ENCODE measurements at places on chromosomes 4 and X. TPM values are rescaled to one million over a fixed set of nuclear protein-coding genes. Genes with fewer than 3 reads are reported as not detected.
A peak's percentile ranks its signal among the peaks of the same experiment; 100 is the strongest.

The HOPX gene
- 46.8 TPM for total RNA-seq

The TREX2 gene
- 2.7 TPM for total RNA-seq

The PAGE1 gene
- total RNA-seq, result not detected

The SPANXN1 gene
- not detected for total RNA-seq

The APELA gene
- total RNA-seq, result not detected

DNA sequence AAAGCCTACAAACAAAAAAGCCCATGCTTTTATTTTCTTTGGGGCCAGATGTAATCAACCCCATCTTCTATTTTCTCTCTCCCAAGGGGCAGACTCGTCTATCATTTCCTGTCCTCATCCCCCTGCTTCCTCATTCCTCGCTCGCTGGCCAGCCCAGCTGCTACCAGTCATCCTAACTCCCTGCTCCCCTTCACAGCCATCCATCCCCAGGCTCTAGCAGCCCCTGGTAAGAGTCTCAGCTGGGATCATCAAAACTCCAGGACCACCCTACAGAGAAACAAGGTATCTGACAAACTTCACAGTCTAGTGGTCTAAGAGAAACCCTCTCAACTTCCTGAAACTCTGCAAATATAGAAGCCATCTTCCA is 23.6 kb downstream of the SH3KBP1 start:
- H3K36me3 ChIP-seq, result no peaks in the 10 kb centered on the region
- no peak overlapping the region for H3K27ac ChIP-seq
- peaks cover 28% of the 10 kb centered on the region for H3K4me1 ChIP-seq
- DNase-seq, result no peak
- no peaks in the 10 kb centered on the region for H3K27me3 ChIP-seq
- H3K4me3 ChIP-seq, result no peak overlapping the region

DNA sequence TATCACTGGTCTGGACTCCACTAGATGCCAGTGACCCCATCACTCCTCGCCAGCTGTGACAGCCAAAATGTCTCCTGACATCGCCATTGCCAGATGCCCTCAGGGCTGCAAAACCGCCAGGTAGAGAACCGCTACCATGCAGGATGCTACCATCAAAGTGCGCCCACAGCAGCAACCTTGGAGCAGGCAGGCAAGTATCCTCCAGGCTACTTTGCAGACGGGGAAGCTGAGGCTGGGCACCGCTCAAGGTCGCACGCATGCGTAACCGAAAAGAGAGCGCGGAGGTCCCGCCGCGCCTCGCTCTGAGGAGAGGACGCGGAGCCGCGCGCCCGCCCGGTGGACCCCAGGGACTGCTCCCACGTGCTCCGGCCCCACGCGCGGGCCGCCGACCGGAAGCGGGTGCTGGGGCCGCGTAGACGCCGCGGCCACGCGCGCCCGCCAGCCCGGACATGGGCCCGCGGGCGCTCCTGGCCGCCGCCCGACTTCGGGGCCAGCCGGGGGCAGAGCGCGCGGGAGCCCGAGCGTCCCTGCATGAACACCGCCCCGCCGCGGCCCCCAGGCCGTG is at the start of gene STS:
STS (plus strand) TSS at position 300 of the 565 bp plus-strand sequence. CDS start 105,488 bp downstream, outside the sequence.
- no peaks in the 10 kb centered on the region for H3K36me3 ChIP-seq
- no peaks in the 10 kb centered on the region for H3K4me1 ChIP-seq
- peak within 1 kb of the TSS; percentile 69 for H3K27ac ChIP-seq
- H3K4me3 ChIP-seq, result peak within 1 kb of the TSS; percentile 99
- no peaks in the 10 kb centered on the region for H3K27me3 ChIP-seq
- no peak for DNase-seq

- no peak for DNase-seq
- no peak overlapping the region for H3K4me3 ChIP-seq
- H3K4me1 ChIP-seq, result no peaks in the 10 kb centered on the region
- no peak overlapping the region for H3K27ac ChIP-seq
- H3K36me3 ChIP-seq, result no peaks in the 10 kb centered on the region
- no peaks in the 10 kb centered on the region for H3K27me3 ChIP-seq
These were observed 9.6 kb downstream of the ADGRG4 start for GRCh38 chrX:136310411-136310810.

- DNase-seq, result no peak
- no peaks in the 10 kb centered on the region for H3K4me1 ChIP-seq
- H3K36me3 ChIP-seq, result no peaks in the 10 kb centered on the region
- H3K27ac ChIP-seq, result no peak overlapping the region
These were observed 346.5 kb downstream of the ARAP2 start for GRCh38 chr4:35897808-35898207.

DNA sequence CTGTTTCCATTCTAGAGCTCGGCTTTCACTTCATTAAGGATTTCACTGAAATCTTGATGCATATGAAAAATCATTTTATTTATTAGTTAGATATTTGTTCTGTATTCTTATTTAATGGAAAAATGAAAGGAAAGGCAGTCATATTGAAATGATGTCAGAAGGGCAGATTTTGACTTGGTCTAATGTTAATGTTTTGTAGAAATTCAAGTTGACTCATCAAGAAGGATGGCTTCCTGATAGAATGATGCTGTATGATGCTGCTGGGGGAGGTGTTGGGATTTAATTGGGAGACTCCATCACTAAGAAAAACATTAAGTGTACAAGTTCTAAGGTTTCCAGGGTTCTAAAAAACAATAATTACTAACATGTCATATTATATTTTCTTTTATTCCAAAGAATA is 204.8 kb downstream of the PDGFC start:
- H3K36me3 ChIP-seq, result no peaks in the 10 kb centered on the region
- no peaks in the 10 kb centered on the region for H3K4me1 ChIP-seq
- H3K27me3 ChIP-seq, result no peaks in the 10 kb centered on the region
- DNase-seq, result no peak
- no peak overlapping the region for H3K27ac ChIP-seq

DNA sequence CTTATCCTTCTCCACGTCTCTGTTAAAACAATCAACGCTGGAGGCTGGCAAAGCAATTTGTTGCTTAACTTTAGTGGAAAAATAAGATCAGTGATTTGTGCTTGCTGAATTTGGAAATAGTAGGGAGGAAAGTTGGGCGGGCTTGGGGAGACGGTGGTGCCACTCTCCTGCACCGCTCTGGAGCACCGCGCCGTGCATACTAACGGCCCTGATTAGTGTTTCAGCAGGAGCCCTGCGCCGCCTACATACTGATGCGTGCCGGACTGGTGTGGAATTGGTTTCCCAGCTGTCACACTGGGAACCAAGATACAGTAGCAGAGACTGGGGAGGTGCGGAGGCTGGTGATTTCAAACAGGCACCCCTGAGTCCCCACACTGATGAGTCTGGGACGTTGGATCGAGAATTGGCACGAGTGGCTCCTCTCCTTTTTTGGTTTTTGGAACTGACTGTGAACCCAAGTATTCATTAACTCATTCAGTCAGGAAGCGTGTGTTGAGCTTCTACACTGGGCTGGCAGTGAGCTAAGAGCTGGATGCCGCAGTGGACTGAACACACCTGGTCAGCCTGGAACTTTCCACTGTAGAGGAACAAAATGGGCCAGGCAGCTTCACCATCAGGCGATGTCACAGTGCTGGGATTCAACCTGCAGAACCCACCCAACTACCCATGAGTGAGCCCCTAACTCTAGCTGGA is 29.0 kb upstream of the PSAPL1 start:
- no peak for DNase-seq
- no peak overlapping the region for H3K27ac ChIP-seq
- H3K4me1 ChIP-seq, result no peaks in the 10 kb centered on the region
- no peaks in the 10 kb centered on the region for H3K36me3 ChIP-seq
- H3K4me3 ChIP-seq, result no peak overlapping the region
- no peaks in the 10 kb centered on the region for H3K27me3 ChIP-seq

GRCh38 chrX:12894074-12895030 is 12.1 kb upstream of the TLR8 start:
- peak; percentile 33 for DNase-seq
- no peak overlapping the region for H3K27ac ChIP-seq
- H3K4me3 ChIP-seq, result no peak overlapping the region
- no peaks in the 10 kb centered on the region for H3K27me3 ChIP-seq

- no peaks in the 10 kb centered on the region for H3K4me1 ChIP-seq
- no peak for DNase-seq
- H3K27ac ChIP-seq, result no peak overlapping the region
- no peak overlapping the region for H3K4me3 ChIP-seq
- no peaks in the 10 kb centered on the region for H3K27me3 ChIP-seq
These were observed 105.2 kb upstream of the FGF16 start for GRCh38 chrX:77342004-77342403.

DNA sequence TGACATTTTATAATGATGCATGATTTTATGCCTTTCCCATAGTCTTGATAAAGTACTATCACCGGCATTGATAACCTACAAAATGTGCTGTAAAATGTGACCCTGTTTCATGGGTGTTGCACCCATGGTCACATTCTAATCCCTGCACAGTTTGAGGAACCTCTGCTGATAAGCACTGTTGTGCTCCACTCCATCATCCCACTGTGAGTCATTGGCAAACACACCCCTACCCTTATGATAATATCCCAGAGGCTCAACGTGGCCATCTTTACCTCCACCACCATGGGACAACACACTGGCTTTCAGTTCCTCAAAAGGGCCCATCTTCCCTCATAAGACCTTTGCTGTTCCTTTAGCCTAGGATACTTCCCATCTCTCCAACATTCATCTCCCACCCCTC is 32.0 kb upstream of the SGMS2 start:
- no peak overlapping the region for H3K4me3 ChIP-seq
- no peaks in the 10 kb centered on the region for H3K27me3 ChIP-seq
- no peak overlapping the region for H3K27ac ChIP-seq
- H3K36me3 ChIP-seq, result no peaks in the 10 kb centered on the region

DNA sequence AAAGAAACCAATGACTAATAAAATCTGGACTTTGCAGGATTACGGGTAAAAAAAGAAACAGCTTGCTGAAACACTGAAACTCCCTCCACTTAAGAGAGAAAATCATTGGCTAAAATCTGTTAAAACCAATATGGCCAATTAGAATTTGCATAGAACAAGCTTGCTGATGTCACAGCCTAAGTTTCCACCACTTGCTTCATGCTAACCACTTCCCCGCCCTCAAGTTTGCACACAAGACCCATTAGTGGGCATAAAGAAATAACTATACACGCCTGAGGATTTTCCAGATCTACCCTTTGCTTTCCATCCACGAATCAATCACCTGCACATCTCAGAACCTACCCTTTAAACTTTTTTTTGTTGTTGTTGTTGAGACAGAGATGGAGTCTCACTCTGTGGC is 42.7 kb upstream of the PHEX start:
- H3K36me3 ChIP-seq, result no peaks in the 10 kb centered on the region
- no peak overlapping the region for H3K27ac ChIP-seq
- H3K27me3 ChIP-seq, result no peaks in the 10 kb centered on the region
- H3K4me3 ChIP-seq, result no peak overlapping the region
- H3K4me1 ChIP-seq, result no peaks in the 10 kb centered on the region
- DNase-seq, result no peak

DNA sequence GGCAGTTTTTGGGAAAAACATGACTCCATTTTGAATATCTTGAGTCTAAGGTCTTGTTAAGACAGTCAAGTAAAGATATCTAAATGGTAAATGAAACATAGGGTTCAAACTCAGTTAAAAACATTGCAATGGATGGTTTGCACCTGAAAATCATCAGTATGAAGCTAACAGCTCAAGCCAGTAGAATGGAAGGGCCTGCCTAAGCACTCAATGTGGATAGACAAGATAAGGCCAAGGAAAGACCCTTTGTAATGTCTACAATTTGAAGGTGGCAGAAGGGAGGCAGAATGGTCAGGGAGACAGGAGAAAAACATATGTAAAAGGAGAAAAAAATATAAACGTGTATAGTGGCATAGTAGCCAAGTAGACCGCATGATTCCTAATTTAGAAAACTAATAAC is 78.2 kb downstream of the REELD1 start:
- no peaks in the 10 kb centered on the region for H3K4me1 ChIP-seq
- no peak for DNase-seq
- no peak overlapping the region for H3K4me3 ChIP-seq
- no peaks in the 10 kb centered on the region for H3K27me3 ChIP-seq
- no peaks in the 10 kb centered on the region for H3K36me3 ChIP-seq

- H3K27me3 ChIP-seq, result no peaks in the 10 kb centered on the region
- H3K36me3 ChIP-seq, result no peaks in the 10 kb centered on the region
- no peaks in the 10 kb centered on the region for H3K4me1 ChIP-seq
- DNase-seq, result no peak
- no peak overlapping the region for H3K27ac ChIP-seq
These were observed 184.1 kb upstream of the FRMPD4 start for GRCh38 chrX:11954176-11954575.

- no peak overlapping the region for H3K27ac ChIP-seq
- no peaks in the 10 kb centered on the region for H3K36me3 ChIP-seq
- no peaks in the 10 kb centered on the region for H3K4me1 ChIP-seq
- no peaks in the 10 kb centered on the region for H3K27me3 ChIP-seq
- H3K4me3 ChIP-seq, result no peak overlapping the region
- no peak for DNase-seq
These were observed 12.3 kb downstream of the CLDN2 start for GRCh38 chrX:106932492-106932923.

DNA sequence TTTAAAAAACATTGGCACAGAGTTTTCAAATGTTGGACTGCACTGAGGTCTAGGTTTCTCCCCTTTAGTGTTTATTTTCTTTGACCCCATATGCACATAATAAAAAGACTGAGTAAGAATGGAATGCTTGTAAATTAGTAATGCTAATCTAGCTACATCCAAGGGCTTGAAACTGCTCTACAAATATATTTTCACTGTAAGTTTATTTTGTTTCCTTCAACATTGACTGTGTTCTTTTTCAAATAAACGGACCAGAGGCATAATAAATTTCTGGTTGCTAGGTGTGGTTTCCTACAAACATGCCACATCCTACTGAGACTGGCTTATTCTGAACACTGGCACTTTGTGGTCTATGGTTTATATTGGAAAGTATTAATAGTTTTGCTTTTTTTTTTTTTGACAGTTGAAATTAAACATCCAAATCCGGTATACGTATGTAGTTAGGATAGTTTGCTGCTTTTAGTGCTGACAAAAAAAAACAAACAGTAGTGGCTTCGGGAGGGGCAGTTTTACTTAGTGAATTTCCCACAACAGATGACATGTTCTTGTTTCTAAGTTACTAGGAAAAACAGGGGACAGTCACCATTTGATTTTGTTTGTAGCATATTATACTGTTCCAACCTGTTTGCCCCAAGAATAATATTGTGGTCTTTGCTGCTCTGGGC is 13.2 kb downstream of the CA5B start:
- DNase-seq, result no peak
- peaks cover 61% of the 10 kb centered on the region for H3K4me1 ChIP-seq
- H3K27me3 ChIP-seq, result no peaks in the 10 kb centered on the region
- no peaks in the 10 kb centered on the region for H3K36me3 ChIP-seq

DNA sequence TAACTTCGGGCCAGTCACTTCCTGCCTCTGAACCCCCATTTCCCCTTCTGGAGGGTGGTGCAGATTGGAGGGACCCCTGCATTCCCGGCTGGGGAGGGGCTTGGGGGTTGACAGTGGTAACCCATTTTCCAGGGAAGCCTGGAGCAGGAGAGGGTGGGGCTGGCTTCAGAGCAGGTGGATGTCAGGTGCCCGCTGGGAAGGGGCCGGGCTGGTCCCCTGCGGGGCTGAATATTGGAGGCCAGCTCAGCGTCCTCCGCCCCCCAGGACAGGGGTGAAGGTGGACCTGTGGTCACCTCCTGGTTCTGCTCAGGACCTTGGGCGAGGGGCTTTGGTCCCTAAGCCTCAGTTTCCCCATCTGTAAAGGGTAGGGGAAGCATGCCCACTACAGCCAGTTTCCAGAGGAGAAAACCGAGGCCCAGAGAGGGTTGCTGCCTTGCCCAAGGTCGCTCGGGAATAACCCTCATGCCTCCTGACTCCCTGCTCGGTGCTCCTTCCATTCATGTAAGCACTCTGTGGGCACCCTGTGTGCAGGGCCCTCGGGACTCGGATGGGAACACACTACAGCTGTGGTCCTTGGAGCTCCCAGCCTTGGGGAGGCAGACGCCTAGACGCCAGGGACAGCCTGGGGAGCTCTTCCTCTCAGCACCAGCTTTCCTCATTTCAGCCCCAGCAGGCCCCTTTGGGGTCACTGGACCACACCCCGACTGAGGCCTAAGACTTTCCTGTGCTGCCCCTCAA is 683 bp downstream of the MAN2B2 start:
- DNase-seq, result no peak
- H3K4me3 ChIP-seq, result peak overlapping the region; percentile 92
- peaks cover 9% of the 10 kb centered on the region for H3K4me1 ChIP-seq
